Activated naive CD4-positive, alpha-beta T cell treated with Interleukin-2 at 50 U/mL for 16 hours (primary cell): ENCODE measurements at places on chromosomes 3 and 15.

GRCh38 chr3:4758957-4759656, 220.1 kb upstream of the BHLHE40 start:
- DNase-seq = no peak

DNA sequence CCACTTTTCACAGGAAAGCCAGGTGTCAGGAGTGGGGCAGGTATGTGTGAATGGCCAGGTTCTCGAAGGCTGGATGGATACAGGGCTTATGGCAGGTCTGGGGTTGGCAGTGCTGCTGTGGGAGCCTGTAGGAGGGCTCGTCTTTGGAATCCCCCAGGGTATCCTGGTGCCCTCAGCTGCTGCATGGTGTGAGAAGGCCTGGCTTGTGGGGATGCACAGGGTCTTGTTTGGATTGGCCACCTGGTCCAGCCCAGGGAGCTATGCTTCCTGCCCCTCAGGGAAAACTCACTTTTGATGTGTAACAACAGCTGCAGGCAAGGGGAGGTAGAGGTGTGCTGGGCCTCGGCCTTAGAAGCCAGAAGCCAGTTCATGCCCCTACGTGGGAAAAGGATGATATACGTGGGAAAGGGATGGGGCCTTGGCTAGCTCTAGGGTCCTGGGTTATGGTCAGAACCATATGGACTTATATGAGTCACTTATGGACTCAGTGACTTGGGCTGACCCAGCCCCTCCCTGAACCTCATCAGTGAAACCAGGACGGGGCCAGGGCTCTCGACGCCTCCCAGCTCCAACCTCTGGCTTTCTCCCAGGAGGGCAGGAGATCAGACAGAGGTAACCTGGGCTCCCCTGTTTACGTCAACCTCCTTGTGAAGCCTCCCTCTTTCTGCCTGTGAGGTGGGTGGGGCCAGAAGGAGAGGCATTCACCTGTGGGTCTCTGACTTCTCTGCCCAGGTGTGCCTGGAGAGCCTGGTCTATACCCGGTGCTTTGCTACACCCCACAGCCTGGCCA, 37.8 kb upstream of the CSPG4 start:
- DNase-seq = no peak

- DNase-seq = no peak
Measured at GRCh38 chr3:185316740-185317412, 46.1 kb upstream of the MAP3K13 start.

GRCh38 chr3:179147514-179147872, 664 bp upstream of the PIK3CA start:
- DNase-seq = peak; percentile 77

- no peak for DNase-seq
Measured at GRCh38 chr3:5218815-5219214, 31.3 kb downstream of the EDEM1 start.

- no peak for DNase-seq
Measured at GRCh38 chr3:178172121-178172520, 364.1 kb upstream of the KCNMB2 start.

DNA sequence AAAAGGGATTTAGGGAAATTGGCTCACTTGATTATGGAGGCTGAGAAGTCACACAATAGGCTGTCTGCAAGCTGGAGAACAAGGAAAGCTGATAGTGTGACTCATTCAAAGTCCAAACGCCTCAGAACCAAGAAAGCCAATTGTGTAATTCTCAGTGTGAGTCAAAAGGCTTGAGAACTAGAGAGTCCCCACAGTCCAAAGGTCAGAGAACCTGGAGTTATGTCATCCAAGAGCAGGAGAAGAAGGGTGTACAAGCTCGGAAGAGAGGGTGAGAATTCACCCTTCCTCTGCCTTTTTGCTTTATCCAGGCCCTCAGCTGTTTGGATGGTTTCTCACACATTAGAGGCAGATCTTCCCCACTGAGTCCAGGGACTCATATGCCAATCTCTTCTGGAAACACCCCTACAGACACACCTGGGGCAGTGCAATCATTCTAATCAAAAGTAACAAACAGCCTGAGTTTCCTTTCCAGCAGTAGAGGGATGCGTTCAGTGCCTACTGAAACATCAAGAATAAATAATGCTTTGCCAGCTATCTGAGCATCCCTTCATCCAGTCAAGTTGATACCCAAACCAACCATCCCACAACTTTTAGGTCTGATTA, 271.5 kb downstream of the SATB1 start:
- DNase-seq = no peak

- DNase-seq = no peak
Measured at GRCh38 chr3:161969867-161970266, 473.3 kb downstream of the OTOL1 start.

GRCh38 chr3:188236271-188236670, 82.3 kb downstream of the LPP start:
- no peak for DNase-seq

DNA sequence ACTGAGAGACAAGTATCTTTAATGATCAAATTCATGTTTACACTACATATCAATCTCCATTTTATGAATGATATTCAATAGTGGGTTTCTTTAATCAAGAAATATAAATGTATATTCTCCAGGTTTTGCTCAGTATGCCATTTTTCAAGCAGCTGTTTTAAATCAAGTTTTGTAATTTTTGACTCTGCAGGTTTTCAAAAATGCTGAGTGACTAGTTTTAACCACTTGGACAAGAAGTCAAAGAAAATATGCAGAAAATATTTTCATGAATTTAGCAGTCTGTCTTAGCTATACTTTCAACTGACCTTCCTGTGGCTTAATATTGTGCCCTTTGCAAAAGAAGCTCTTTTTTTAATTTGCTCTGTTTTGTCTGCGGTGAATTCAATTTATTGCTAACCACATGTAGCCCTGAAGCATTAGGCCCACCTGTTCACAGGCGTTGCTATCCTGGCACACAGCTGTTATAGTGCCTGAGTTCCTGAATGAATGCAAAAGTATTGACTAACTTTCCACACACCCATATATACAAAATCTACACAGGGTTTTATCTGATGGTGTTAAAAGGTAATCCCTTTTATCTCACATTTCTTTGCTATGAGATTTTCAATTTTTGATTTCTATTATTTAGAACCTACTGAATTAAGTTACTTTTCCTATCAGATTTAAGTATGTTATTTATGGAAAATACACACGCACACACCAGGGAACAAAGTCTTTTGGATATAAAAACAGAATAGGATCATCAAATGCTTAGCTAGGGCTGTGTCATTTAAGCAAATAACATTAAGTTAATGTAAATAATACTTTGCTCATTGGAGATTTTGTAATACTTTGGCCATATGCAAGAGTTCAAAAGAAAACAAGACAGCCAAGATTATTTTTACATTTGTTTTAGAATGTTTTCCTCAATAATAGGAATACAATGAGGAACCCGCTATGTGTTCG, 1166.1 kb upstream of the GBE1 start:
- no peak for DNase-seq

DNA sequence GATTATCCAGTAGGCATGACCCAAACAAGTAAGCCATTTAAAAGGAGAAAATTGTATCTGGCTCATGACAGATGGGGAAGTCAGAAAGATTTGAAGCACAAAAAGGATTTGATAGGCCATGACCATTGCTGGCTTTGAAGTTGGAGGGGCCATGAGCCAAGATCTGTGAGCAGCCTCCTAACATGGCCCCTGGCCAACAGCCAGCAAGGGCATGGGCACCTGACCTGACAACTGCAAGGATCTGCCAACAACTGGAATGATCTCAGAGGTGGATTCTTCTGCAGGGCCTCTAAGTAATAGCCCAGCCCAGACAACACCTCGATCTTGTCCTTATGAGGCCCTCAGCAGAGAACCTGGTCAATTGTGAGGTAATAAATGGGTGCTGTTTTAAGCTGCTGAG, 93.0 kb downstream of the ARNT2 start:
- no peak for DNase-seq

DNA sequence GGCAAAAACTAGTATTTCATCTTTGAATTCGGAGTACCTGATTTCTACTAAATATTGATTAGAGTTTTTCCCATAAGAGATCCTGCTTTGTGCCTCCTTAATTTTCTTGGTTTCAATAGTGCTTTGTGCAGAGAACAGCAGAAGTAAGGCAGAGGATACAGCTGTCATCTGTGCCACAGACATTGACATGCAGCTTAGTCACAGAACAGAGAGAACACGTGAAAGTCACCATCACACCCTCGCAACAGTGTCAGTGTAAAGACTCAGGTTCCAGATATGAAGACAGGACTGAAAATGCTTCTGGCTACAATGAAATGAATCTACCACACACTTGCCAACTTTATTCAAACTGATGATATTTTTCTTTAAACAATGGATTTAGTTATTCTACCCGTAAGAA, 942.8 kb upstream of the CFAP20DC start:
- DNase-seq = no peak

DNA sequence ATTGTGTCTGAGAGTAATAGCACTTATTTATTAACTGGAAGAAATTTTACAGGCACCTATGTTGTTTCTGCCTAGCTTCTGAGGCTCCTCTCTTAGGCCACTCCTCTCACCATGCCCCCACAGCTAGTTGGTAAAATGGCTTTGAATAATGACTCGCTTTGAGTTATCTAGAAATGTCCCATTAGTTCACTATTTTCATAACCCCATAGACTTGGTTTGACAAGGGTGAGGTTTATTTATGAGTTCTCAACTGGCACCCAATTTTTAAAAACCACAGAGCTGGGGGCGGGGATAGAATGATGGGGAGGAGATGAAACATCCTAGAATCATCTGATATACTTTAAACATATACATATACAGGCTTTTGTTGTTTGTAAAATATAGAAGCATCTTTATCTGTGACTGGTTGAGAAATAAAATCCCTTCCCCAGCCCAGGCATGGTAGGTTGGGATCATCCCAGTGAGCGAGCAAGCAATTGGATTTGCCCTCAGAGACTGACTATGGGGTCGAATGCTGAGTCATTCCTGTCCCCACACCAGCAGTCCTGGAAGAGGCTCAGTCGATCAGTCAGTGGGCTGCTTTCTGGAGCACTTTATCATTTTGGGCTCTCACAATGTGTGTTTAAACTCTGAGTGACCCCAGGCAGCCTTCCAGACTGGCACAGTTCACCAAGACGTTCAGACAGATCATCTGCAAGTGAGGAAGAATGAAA, 60.2 kb upstream of the TSEN2 start:
- peak; percentile 19 for DNase-seq

- no peak for DNase-seq
Measured at GRCh38 chr3:18049096-18049495, 306.7 kb upstream of the TBC1D5 start.
